ENCODE measurements at places on chromosomes 7 and 10.

DNA sequence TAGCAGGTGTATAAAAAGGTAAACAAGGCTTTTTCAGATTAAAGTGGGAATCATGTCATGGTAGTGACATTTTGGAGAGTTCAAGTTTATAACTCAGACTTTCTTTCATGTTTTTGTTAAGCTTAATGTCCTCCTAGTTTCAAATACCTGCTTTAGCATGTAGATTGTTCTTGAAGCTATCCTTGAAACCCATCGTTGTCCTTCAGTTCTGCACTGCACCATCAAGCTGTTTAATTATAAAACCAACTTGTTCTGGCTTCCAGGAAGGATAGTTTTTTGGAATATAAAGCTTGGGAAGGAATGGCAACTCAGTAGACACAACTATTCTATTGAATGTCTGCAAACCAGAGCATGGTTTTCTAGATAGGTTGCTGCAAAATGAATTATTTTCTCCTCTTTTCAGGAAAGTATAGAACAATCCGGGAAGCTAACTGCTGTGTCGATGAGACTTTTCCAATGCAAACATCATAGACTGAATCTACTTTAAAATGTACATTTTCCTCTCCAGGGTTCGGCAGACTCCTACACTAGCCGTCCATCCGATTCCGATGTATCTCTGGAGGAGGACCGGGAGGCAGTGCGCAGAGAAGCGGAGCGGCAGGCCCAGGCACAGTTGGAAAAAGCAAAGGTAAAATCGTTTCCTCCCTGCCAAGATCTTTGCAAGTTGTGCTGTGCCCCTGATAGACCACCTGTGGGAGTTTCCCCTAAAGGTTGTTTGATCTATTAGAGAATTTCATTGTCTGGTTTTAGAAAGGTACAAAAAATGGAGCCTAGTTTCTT lies 249.8 kb downstream of the NSUN6 start:
- H3K4me3 ChIP-seq: no peak overlapping the region
- H3K4me1 ChIP-seq: no peaks in the 10 kb centered on the region
- H3K36me3 ChIP-seq: no peaks in the 10 kb centered on the region
- H3K27ac ChIP-seq: no peak overlapping the region
- H3K27me3 ChIP-seq: no peaks in the 10 kb centered on the region

GRCh38 chr7:24475166-24475961 lies 97.9 kb upstream of the PALS2 start:
- H3K27ac ChIP-seq: no peak overlapping the region
- H3K36me3 ChIP-seq: no peaks in the 10 kb centered on the region
- no peak for DNase-seq
- H3K27me3 ChIP-seq: no peaks in the 10 kb centered on the region

DNA sequence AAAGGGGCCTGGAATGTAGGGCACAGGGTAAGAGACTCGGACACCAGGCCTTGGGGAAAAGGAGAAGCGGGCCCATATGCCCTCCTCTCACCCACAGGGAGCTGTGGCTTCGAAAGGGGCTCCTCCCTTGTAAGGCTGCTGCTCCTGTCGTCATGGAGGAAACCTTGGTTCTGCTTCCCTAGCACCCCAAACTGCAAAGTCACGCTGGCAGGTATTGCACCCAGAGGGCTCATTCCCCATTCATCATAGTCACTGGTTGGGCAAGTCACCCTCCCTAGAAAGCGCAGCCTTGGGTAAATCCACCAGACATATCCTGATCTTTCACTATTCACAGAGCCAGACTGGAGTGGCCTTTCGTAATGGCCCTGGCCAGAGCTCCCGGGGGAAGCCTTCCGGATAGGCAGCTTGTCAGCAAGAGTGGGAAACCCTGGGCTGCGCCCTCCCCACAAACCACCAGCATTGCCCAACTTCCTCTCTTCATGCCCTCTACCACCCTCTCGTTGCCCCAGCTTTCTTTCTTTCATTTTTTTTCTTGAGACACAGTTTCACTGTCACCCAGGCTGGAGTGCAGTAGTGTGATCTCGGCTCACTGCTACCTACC lies 121.0 kb downstream of the HIP1 start:
- peaks cover 27% of the 10 kb centered on the region for H3K4me1 ChIP-seq
- no peaks in the 10 kb centered on the region for H3K27me3 ChIP-seq
- no peak overlapping the region for H3K27ac ChIP-seq
- H3K36me3 ChIP-seq: no peaks in the 10 kb centered on the region

DNA sequence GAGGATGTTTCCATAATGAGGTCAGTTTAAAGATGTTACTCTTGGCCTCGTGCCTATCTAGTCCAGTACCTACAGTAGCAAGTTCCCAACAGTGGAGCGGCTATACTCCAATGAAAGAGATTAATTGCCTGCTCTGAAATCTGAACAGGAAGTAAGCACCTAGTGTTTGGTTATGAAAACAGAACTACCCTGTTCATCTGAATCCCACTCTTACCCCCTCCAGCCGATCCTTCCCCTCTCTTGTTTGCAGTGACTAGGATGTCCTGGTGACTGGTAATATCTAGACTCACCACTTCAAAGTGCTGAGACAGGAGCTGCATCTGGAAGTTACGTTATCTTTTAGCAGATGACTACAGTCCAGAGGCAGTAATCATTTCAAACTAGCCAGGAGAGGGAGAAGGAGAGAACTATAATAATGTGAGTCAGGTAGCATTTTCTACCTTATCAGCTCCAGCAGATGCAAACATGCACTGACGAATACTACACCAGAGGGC lies 666.7 kb upstream of the NRP1 start:
- H3K4me1 ChIP-seq: no peaks in the 10 kb centered on the region
- H3K4me3 ChIP-seq: no peak overlapping the region
- H3K27me3 ChIP-seq: no peaks in the 10 kb centered on the region

DNA sequence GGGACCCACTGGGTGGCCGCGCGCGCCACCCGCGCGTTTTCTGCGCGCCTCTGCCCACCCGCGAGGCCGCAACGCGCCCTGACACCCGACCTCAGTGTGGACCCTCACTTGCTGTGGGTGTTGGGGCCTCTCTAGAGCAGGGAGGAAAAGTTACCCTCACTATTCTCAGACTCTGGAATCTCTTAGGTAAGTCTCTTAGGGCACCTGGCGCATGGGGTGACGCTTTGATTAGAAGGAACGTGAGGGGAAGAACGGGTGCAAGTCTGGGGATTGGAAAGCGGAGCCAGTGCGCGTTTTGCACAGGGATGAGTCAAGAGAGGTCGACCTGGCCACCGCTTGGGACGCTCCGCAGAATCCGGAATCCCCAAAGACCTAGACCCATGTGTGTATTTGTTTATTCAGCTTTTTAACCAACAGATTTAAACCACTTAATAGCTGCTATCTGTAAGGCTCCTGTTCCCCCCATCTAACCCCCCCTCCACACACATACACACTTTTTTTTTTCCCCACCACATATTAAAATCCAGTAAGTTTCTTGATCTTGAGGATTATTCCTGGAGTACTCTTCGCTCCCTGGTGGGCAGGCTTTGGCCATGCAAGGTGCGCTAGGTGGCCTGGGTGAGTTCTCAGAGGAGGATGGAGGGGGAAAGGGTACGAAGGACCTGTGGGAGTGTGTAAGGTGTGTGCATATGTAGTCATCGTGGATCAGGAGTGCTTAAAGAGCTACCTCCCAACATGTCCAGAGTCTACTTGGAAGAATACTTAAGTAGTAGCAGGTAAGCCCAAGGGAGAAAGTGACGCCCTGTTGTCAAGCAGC lies 169.1 kb upstream of the PPP1R3A start:
- DNase-seq: no peak
- H3K36me3 ChIP-seq: no peaks in the 10 kb centered on the region
- H3K4me1 ChIP-seq: peaks cover 46% of the 10 kb centered on the region
- H3K27ac ChIP-seq: no peak overlapping the region

DNA sequence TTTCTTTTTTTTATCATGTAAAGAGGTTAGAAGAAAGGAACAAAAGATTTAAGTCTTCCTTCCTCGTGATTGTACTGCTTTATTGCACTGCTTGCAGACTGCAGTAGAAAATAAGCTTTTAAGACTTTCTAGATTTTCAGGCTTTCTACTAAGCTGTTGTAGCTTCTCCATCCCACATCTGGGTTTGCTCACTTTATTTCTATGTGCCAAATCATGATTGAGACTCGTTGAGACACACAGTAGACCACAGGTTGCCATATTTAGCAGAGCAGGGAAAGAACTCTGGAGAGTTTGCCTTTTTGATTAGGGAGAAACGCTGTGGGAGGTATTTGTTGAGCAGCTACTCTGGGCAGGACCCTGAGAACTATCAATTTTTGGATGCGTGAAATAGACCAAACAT lies 89.2 kb upstream of the BTBD16 start:
- DNase-seq: no peak
- H3K36me3 ChIP-seq: no peaks in the 10 kb centered on the region
- no peaks in the 10 kb centered on the region for H3K4me1 ChIP-seq
- H3K27me3 ChIP-seq: no peaks in the 10 kb centered on the region
- no peak overlapping the region for H3K27ac ChIP-seq
- no peak overlapping the region for H3K4me3 ChIP-seq

DNA sequence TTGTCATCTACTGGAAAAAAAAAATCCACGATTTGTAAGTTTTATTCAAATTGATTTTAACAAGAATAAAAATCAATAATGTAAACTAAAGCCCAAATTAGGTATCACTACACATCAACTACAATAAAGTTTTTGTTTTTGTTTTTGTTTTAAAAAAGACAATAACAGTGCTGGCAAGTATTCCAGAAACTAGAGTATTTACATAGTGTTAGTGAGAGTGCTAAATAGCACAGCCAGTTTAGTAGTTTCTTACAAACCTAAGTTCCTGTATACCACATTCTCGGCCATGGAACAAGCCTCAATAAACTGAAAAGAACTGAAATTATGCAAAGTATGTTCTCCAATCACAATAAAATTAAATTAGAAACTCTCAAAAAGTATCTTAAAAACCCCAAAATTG lies 8.1 kb downstream of the ARHGAP12 start:
- H3K36me3 ChIP-seq: no peaks in the 10 kb centered on the region
- no peaks in the 10 kb centered on the region for H3K27me3 ChIP-seq
- DNase-seq: no peak

Measured in CD4-positive, alpha-beta T cell (primary cell).